ENCODE measurements at places on chromosomes 2 and 18. TPM values are rescaled to one million over a fixed set of nuclear protein-coding genes. Genes with fewer than 3 reads are reported as not detected.
A peak's percentile ranks its signal among the peaks of the same experiment; 100 is the strongest.

- no peak for ATAC-seq
Observed at GRCh38 chr2:60391649-60392375, 161.6 kb downstream of the BCL11A start.

TCF23 gene
- not detected for total RNA-seq

IL1B gene
- 3.2 TPM for total RNA-seq

GRCh38 chr18:56076723-56077122 is 488.7 kb upstream of the TCF4 start:
- ATAC-seq = no peak

TUBB8B gene
- total RNA-seq = not detected

CXCR1 gene
- total RNA-seq = not detected

DNA sequence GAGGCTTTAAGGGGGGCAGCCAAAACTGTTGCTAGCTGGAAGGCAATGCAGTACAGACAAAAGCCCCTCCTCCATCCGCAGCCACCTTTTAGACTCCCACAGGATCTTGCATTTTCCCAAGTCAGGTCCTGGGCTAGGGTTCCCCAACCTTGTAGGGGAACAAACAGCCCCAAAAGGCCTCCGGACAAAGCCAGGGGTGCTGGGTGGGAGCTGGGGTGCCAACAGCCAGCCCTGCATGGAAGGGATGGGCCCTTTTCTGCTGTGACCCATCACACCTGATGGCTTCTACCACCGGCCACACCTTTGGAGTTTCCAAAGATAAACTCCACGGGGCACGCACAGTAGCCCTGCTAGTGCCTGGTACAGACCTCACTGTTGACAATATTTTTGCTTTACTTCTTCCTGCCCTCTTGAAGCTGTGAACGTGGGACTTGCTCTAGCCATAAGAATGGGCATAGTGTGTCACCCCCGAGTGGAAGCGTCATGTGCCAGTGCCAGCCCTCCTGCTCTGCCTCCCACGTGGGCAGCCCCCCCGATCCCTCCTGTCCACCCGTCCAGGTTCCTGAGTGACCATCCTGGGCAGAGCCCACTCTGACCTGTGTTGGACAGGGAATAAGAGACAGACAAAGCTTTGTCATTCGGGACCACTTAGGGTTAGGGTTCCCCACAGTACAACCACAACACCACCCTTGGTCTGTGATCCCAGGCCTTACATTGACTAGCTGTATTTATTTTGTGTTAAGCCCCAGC is 18.8 kb downstream of the TUBB6 start:
- ATAC-seq = no peak

- peak; percentile 29 for ATAC-seq
Observed at GRCh38 chr2:9993488-9994165, 42.1 kb downstream of the GRHL1 start.

DNA sequence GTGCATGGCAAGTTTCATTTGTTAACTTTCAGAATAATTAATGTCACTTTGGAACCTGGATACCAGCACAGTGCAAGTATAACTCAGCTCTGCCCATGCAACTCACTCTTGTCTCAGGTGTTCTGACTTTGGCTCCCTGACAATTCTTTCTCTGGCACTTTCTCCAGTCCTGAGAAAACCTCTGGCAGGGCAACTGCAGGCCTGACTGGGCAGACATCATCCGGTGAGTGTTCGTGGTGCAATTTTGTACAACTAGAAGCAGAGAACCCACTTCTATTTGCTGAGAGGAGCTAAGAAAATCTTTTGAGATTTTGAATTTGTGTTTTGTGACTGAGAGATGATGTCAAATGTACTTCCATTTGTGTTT is 143.0 kb downstream of the AQP4 start:
- no peak for ATAC-seq

GRCh38 chr18:68800075-68800474 is 2.2 kb downstream of the CCDC102B start:
- no peak for ATAC-seq

DNA sequence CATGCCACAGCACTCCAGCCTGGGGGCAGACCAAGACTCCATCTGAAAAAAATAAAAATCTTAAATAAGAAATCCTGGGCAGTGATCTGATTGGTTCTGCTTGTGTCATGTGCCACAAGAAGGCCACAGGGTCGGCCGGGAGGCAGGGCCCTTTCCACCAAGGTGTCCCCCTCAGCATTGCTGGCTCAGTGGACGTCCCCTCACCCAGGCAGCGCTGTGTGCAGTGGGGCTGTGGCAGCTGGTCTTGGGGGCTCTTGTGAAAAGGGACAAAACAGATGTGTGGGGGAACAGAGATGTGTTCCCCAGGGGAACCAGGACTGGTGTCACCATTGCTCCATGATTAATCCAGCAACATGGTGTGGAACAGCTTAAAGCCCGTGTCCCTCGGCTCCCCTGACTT is 60.5 kb downstream of the HS6ST1 start:
- no peak for ATAC-seq

All from gastroesophageal sphincter (tissue), 4 donors.